ENCODE measurements at places on chromosomes 6 and 20.

GRCh38 chr6:111520524-111520923 lies 37.5 kb upstream of the REV3L start:
- no peak for DNase-seq

DNA sequence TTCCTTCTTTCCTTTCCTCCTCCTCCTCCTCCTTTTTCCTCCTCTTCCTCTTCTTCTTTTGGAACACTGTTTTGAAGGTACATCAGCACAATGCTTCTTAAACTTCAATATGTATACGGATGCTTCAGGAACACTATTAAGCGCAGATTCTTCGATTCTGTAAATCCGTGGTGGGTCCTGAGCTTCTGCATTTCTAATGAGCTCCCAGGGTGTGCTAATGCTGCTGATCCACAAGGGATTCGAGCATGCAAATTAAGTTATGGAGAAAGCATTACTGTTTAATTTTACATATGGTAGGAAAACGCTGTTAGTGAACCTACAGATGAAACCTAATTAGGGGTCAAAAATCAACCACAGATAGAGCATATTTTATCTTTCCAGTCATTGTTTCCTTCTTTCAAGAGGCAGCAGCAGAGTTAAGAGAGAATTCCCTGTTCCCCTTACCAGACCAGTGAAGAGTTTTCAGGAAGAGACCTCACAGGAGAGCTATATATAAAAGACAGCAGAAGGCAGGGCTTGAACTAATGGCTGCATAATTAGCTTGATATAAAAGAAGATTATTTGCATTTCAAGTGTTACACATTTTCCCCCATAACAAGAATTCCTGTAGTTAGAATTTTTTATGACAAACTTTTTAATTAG lies 47.2 kb downstream of the KIF13A start:
- DNase-seq, result no peak

DNA sequence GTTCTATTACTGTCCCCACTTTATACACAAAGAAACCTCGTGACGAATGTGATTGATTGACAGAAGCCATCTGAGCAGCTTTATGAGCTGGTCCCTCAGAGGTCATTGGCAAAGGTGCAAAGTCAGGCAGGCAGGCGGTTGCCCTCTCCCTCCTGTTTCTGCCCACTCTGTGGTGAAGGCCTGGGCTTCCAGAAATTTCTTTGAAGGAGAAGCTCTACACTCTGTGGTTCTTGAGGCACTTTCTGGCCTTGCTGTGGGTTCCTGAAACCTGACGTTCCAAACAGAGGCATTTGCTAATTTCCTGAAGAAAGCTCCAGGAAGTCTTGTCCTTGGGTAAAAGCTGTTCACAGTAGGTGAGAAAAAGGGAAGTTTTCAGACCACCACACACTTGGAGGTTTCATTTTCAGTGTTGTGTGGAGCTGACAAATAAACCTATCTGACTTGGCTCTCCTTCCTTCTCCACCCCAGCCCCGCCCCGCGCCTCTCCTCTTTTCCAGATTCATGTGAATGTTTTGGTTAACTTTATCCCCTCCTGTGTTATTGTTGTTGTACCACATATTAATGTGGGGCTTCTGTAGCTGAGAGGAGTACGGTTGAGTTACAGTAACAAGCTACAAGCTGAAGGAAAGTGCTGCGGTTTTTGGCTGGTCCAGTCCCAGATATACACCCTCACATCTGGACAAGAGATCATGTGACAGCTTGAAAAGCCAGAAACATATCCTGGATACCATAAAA lies 274.1 kb downstream of the CLIC5 start:
- peak; percentile 90 for DNase-seq

- DNase-seq, result peak; percentile 16
Measured at GRCh38 chr6:34867484-34867883, 20.4 kb downstream of the TAF11 start.

DNA sequence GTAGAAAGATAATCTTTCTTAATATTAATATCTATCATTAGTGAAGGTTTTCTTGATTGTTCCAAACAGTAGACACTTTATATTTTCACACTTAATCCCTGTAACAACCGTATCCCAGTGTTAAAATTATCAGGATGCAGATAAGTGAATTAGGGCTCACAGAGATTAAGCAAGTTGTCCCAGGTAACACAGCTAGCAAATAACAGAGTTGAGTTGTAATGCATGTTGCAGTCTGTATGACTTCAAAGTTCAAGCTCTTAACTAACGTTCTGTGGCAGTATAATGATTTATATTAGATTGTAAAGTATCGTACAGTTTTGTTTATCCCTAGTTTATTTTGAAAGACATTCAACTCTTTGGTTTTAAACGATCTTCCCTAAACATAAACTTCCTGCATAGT lies 517.5 kb downstream of the TFAP2B start:
- DNase-seq, result no peak

- no peak for DNase-seq
Measured at GRCh38 chr6:166507809-166508564, 78.5 kb downstream of the RAMACL start.

GRCh38 chr6:34143196-34143883 lies 2.5 kb downstream of the GRM4 start:
- no peak for DNase-seq

GRCh38 chr6:27061235-27061993 lies 186.1 kb upstream of the PRSS16 start:
- no peak for DNase-seq

DNA sequence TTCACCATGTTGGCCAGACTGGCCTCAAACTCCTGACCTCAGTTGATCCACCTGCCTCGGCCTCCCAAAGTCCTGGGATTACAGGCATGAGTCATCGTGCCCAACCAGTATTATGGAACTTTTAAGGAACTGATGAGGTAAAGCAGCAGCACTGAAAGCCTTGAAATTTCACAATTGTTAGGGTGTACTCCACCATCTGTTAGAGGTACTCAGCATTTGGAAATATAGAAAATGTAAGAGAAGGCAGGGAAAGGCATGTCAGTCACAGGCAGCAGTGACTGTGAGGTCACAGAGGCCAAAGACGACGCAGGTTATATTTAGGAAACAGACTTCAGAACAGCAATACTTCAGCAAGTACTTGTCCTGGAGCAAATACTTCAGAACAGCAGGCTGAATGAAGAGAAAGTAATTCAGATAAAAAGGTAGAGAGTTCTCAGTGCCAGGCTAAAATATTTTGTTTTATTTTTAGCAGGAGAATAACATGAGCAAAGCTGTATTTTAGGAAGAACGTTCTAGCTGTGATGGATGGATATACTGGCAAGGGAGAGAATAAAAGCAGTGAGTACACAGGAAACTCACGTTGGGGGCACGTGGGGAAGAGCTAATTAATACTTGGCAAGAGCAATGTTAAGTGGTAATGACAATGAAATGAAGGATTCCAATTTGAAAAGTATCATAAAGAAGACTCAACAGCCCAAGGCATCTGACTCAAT lies 67.2 kb downstream of the DTNBP1 start:
- no peak for DNase-seq

DNA sequence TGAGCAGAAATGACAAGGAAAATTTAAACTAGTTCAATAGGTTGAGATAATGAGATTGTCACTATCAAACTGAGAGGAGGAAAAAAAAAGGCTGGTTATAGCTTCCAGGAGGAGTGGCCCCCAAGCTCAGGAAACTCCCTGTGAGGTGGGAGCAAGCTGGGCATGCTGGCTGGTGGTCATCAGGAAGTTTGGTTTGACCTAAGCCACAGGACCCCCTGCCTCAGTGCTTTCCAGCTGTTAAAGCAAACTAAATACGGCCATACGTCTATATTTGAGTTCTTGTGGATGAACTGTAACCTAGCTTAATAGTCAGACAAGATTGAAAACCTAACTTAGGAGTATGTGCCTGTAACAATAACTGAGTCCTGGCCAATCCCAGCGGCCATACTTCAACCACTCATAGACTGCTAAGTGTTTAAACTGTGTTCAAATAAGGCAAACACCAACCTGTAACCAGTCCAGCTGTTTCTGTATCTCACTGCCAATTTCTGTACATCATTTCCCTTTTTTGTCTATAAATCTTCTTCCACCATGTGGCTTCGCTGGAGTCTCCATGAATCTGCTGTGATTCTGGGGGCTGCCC lies 24.6 kb upstream of the ZBTB24 start:
- DNase-seq, result no peak

GRCh38 chr6:157814883-157815282 lies 8.2 kb upstream of the SNX9 start:
- DNase-seq, result no peak

DNA sequence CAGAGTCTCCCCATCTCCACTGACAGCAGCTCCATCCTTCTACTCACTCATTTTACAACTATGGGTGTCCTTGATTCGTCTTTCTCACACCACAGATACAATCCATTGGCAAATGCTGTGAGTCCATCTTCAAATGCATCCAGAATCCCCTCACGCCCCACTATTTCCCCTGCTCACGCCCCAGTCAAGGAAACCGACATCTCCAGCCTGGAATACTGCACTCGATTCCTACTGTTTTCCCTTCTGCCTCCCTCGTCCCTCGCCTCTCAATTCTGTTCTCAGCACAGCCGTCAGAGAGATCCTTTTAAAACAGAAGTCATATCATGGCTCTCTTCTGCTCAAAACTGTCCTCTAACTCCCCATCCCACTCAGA lies 4.7 kb downstream of the HLA-B start:
- no peak for DNase-seq

DNA sequence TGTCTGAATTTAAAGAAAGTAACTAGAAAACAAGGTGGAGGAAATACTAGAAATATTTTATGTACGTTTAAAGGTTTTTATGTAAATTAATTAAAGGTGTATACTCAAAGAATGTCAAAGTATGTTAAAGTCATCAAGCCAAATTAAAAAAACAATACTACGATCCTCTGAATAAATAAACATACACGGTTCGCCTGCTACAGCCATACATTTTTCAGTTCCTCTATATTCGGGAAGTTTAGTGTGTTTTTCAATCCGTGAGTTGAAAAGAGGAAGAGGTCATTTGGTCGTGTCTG lies 626 bp downstream of the STX7 start:
- no peak for DNase-seq

DNA sequence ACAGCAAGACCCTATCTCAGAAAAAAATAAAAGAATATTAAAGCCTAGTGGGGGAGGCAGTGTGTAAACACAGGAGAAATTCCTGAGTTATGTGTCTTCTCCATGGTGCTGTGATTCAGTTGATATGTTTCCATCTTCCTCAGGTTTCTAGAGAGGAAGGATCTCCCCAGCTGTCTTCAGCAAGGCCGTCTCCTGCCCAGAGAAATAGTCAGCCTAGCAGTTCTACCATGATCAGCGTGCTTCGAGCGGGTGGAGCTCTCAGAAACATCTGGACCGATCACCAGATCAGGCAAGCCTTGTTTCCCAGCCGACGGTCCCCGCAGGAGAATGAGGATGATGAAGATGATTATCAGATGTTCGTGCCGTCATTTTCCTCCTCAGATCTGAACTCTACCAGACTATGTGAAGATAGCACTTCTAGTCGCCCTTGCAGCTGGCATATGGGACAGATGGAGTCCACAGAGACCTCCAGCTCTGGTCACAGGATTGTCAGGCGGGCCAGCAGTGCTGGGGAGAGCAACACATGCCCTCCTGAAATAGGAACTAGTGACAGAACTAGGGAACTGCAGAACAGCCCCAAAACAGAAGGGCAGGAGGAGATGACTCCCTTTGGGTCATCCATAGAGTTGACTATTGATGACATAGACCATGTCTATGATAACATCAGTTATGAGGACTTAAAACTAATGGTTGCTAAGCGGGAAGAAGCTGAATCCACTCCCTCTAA lies 34.9 kb upstream of the MTHFD1L start:
- DNase-seq, result peak; percentile 68
